ENCODE measurements at places on chromosomes 1 and 21.

DNA sequence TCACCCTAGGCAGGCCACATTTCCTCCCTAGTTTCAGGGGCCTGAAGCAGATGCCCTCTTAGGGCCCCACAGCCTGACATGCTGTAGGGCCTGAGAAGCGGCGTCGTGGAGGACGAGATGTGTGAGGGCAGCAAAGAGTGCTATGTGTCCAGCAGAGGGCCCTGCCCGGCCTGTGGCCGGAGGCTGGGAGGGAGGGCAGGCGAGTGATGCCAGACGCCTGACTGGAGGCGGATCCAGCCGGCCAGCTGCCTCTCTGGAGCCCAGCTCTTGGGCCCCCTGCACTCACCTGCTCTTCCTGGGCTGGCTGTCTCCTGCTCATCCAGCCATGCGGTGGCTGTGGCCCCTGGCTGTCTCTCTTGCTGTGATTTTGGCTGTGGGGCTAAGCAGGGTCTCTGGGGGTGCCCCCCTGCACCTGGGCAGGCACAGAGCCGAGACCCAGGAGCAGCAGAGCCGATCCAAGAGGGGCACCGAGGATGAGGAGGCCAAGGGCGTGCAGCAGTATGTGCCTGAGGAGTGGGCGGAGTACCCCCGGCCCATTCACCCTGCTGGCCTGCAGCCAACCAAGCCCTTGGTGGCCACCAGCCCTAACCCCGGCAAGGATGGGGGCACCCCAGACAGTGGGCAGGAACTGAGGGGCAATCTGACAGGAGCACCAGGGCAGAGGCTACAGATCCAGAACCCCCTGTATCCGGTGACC is at the start of gene GPR37L1:
GPR37L1 (plus strand) TSS at position 279 of the 697 bp plus-strand sequence; CDS start at position 326, 47 bp downstream.
- DNase-seq: no peak

DNA sequence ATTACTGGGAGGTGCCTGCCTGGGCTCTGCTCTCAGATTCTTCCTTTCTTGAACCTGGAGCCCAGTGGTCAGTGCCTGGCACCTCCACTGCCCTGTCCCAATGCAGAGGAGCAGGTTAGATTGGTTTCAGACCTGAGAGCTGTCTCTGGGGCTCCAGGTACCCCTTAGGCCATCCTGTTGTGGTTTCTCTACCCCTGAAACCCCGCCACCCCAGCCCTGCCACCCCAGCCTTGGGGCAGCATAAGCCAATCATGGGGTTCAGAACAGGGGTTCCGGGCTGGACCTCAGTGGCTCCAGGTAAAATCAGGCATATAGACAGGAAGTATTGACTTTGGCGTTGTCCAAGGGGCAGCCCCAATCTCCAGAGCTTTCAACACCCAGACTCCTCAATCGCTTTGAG is 3.2 kb upstream of the SLC6A9 start:
- DNase-seq: no peak

DNA sequence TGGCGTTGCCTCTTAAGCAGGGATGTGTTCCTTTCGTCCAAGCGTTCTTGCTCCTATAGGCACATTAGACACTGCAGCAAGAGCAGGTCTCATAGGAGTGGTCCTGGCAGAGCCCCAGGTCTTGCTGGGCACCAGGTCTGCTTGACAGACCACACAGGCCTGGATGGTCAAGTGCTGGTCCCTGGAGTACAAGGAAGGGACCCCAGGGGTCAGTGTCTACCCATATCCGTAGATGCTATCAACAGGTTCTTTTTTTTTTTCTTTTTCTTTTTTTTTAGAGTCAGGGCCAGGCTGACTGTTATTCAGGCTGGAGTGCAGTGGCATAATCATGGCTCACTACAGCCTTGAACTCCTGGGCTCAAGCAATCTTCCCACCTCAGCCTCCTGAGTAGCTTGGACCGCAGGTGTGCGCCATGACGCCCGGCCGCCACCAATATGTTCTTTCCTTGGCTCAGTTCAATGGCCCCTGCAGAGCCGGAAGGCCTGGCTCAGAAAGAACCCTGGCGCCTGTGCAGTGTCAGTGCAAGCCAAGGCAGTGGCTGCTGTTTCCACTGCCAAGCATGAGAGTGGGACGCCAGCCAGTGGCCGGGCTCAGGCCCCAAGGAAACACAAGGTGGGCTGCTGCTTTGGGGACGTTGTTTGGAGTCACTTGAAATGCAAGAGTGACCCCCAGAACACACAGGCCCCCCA is 10.0 kb upstream of the TNFRSF8 start:
- DNase-seq: no peak

DNA sequence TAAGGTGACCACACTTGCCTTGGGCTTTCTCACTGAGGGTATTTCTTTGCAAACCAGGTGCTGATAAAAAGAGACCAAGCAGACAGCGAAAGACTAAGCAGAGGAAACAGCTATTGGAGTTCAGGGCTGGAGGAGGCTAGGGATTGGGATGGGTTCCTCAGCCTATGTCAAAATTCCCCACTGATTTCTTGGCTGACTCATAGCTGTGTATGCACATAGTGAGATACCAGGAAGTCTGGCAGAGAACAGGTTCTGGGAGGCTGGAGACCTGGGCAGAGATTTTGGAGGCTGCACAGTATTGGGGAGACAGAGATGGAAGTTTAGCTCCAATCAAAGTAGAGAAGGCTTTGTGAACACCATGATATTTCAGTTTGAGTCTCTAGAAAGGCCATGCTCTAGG is 25.3 kb downstream of the YARS1 start:
- no peak for DNase-seq

GRCh38 chr1:219401724-219402625 is 210.9 kb downstream of the ZC3H11B start:
- DNase-seq: no peak

DNA sequence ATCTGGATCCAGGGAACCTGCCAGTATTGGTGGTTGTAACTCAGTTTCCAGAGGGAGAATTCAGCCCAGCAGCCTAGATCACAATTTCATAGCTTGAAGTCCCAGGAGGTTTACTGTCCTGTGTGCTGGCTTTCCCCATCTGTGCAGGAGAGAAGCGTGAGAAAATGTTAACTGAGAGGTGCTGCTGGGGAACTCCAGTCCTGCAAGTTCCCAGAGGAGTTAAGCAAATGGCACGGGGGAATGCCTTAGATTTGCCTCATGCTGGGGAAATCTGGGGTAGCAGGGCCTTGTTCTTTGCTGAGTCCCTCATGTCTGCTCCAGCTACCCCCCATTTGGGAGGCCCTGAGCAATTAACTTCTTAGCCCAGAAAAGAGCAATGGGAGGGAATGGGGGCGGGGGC is 25.1 kb upstream of the SLAMF6 start:
- DNase-seq: no peak

DNA sequence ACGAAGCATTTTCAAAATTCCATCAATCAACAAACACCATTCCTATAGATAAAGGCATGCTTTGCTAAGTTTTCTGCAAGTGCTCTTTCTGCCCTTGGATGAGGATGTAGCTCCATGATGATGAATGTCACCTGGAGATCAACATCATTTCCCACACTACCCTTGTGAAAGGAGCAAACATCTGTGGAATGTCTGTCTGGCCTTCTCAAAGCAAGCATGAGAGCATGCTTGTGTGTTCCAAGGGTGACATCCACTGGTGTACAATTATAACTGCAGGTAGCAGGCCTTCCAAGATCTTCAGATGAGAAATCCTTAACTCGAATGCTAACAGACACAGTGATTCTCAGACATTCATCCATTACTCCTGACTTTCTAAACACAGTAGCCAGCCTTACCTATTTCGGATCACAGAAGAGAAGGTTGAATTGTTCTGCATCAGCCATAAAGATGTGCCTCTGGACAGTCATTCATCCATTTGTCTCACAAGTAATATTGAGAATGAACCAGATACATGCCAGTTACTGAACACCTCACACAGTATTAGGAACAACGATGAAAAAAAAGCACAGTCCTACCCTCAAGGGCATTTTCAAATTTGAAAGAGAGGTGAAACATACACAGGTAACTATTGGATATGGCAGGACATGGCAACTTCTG is 162.4 kb downstream of the TPR start:
- peak; percentile 64 for DNase-seq

DNA sequence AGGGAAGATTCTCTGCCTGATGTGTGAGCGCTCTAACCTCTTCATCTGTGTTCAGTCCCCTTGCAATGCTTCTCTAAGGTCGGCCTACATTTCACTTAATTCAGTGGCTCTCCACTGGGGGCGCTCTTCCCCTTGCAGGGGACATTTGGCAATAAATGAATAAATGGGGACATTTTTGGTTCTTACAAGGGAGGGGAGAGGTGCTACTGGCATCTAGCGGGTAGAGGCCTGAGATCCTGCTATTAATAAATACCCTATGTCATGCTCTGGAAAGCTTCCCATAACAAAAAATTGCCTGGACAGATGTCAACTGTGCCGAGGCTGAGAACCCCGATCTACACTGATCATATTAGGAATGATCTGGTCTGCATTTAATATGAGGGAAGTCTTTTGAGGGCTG is 25.9 kb upstream of the DNAJC11 start:
- DNase-seq: no peak

DNA sequence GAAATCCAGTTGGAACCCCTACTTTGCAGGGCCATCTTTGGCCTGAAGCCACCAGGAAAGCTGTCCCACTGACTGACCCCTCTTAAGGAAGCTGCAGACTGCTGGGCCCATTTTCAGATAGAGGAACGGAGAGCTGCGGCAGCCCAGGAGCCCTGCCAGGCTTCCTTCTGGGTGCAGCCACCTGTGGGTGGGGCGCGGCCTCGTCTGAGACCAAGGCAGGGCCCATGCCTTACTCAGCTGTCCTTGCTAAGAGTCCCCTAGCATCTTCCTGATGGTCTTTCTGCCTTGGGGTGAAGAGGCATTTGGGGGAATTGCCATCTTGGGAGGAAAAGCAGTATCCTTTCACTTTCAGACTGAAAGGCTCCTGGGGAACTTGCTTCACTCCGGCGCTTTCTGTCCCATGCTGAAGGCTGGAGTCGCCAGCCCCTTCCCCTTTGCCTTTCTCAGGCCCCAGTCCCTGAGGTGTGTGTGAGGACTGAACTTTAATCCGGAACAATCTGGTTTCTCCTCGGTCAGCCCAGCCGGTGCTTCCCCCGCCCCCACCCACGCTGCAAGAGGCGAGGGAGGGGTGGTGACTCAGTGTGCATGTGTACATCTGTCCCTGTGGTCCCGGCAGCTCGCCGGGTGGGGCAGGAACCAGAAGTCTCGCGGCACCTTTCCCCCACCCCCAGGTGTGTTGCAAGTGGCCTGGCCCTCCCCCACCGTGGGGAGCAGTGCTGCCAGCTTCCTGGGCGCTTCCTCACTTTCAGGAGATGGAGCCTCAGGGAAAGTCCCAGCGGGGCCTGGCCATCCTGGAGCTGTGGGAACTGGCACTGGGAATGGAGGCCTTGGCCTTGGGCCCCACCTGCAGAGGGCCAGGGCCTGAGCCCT is 5.1 kb downstream of the ZC3H12A start:
- no peak for DNase-seq

GRCh38 chr1:103274886-103275285 is 166.6 kb upstream of the COL11A1 start:
- no peak for DNase-seq

GRCh38 chr1:156143765-156144489 is 9.5 kb upstream of the SEMA4A start:
- DNase-seq: no peak

DNA sequence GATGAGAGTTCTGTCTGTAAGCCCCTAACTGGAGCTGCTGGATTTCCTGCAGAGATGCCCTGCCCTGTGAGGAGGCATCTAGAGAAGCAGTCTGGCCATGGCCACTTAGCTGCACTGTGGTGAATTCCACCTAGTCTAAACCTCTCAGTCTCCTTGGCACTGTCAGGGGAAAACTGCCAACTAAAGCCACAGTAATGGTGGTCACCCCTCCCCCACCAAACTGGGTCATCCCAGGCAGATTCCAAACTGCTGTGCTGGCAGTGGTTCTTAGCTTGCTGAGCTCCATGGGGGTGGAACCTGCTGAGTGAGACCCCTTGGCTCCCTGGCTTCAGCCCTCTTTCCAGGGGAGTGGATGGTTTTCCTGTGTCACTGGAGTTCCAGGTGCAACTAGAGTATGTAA is 740.6 kb downstream of the RWDD3 start:
- DNase-seq: no peak

DNA sequence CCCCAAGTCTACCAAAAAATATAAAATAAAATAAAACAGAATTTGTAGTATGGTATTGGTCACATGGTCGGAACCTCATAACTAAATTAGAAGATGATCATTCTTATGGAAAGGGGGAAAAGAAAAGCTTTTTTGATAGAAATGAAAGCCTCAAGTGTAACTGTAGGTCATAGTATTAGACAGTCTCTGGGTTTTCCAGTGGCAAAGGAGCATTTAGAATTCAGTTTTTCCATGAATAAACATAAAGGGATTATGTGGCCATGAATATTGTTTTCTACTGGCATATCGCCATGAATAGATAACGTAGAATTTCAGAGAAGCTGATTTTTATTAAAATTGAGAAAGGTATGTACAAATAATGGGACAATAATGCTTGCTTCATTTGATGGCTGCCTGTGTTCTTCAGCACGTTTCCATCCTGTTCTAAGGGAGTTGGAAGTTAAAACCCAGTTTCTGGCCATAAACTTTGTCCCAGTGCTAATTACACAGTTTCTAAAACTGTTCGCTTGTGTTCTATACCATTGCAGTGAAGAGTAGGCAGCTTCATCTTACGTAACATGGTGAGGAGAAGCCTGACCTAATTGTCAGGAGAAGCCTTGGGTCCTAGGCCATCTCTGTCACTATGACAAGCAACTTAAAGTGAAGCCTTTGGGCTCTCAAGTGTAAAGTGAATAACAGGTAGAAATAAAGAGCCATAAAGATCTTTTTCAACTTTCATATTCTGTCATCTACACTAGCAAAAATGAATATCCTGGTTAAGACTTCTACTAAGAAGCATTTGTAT is 70.5 kb upstream of the PGD start:
- no peak for DNase-seq

DNA sequence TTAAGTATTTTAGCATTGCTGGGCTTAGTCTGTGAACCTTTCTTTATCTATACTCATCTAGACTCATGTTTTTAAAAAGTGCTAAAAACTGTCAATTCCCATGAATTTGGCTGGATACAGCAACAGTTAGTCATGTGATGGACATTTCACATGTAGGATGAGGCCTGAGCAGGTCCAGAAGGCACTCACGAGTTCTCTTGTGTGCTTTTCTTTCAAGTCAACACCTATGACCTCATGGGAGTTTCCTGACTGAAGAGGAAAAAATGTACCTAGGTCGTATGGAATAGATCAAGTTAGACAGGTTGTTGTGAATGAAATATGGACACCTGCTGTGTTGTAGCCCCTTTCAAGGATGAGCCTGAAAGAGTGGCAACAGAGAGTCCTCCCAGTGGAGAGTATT is 394.2 kb downstream of the DUSP10 start:
- DNase-seq: no peak

DNA sequence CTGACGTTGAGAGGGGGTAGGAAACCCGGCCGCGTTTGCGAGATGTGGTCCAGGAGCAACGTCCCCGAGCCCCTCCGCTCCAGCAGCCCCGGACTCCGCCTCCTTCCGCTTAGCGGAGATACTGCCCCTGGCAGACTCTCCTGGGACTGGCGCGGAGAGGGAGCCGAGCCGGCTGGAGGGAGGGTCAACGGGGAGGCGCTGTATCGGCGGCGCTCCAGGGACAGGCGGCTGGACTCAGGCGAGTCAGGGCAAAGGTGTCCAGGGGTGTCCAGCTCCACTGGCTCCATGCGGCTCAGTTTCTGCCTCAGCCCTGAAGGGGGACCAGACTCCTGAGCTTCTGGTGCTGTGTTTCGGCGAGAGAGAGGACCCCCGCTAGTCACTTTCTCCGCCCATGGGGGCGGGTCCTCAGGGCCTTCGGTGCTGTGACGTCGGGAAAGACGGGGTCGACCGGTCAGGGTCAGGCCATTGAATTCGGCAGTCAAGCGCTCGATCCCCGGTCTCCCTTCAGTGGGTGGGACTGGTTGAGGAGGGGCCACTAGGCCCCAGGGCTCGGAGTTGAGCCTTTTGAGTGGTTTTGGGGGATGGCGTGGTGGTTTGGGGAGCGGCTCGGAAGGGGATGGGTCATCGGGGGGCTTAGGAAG is 2.8 kb upstream of the LIX1L start:
- DNase-seq: no peak

- DNase-seq: no peak
Measured at GRCh38 chr1:19397217-19397945, 85.3 kb downstream of the SLC66A1 start.
